ENCODE measurements at places on chromosomes 6 and 20.

- no peak for DNase-seq
These were observed 9.9 kb downstream of the PROCR start for GRCh38 chr20:35181731-35182130.

DNA sequence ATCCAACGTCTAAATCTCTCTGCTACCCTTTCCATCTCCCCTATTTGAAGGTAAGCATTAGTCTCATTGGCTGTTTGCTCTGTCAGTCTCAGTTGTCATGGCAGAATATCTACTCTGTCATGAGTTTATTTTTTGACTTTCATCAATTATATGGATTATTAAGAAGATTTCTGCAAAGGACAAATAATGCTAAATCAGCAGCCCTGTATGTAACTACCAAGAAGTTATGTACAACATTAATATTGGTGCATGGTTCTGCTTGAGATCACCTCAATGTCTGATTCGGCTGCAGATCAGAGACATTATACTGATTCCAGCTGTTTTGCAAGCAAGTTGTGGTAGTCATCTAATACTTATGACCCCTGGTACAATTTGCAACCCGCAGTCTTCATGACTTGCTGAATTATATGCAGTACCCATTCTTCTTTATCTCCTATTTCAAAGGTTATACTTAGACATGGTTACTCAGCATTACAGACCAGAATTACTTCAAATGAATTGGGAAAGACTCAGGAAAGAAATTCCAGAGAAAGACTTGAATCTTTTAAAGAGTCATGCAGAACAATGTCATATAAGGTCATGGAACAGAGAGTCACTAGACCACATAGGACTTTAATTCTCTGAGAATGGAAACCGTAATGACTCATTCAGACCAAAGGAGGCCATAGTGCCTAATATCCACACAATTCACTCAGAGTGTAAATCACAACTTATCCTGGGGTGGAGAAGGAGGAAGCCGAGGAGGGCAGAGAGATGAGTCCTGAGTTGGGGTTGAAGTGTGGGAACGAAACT, 201.4 kb downstream of the IBTK start:
- DNase-seq = no peak

DNA sequence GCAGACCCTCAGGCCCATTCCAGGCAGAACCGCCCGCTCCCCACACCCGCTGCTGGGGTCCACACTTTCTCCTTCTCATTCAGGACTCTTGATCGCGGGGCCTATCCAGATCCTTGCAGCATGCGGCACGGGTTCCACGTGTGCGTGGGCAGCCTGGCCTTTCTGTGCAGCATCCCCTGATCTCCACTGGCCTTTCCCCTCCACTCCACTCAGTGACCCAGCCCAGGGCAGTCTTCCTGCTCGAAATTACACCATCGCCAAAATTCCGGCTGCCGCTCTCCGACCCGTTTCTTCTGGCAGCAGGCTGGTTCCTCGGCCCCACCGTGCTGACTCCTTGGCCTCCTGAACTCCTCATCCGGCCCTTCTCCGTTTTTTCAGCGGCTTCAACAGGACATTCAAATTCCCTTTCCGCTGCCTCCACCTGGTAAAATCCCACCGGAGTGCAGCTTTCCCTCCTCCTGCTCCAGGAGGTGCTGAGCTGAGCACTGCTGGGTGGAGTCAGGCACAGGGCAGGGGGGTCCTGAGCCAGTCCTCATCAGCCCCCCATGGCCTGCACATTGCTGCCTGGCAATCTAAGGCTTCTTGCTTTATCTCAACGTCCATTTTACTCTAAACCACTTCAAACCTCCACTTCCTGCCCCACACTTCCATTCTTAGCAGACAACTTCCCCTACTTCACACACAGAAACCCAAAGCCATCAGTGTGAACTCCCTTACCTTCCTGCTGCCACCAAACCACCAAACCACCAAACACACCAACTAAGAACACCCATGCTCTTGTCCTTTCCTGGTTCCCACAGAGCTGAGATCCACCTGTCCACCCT, 9.0 kb downstream of the SFT2D1 start:
- peak; percentile 43 for DNase-seq

DNA sequence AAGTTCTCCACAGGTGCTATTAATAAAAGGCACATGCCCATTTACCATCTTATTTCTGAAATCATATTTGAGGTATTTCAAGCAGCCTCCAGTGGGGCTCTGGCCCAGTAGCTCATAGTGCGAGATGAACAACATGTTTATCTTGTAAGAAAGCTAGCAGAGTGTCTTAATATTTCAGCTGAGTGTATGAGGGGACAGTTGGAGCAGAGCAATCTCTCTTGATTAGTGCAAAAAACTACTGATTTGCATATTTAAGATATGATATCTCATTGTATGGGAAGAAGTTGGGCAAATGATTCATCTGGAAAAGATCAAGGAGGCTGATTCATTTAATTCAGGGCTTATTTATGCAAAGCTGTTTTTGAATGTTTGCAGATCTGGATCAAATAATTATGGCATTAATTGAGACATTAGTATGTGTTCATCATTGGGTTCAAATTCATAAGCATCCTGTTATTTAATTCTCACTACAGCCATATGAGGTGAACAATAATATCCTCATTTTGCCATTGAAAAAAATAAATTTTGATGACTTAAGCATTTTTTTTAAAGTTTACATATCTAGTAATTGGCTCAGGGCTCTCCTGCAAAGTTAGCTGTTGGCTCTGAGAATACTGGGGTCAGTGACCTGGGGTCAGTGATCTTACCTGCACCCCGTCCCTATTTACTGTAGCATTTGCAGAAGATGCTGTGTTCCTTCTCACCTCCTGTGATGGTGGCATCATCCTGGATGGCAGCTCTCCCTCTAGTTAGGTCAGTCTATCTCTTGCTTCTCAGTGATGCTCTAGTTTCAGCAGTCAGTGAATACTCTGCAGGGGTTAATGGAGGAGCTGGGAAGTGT, 24.1 kb upstream of the GCLC start:
- DNase-seq = no peak

DNA sequence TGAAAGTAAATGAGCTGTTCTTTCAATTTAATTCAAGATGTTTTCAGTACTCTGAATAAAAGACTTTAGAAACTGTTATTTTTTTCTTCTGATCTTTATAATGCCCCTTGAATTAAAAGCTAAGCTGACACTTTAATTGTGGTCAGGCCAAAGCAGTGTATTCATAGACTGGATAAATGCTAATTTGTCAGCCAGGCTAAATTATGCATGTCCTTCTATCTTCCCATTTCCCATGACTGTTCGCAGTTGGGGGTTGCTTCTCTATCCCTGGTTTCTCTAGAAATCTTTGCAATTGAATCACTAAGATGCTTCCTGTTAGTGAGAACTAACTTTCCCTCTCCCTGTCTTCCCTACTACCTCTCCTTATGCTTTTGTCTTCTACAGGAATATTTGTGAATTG, 396.2 kb downstream of the RFPL4B start:
- DNase-seq = no peak

DNA sequence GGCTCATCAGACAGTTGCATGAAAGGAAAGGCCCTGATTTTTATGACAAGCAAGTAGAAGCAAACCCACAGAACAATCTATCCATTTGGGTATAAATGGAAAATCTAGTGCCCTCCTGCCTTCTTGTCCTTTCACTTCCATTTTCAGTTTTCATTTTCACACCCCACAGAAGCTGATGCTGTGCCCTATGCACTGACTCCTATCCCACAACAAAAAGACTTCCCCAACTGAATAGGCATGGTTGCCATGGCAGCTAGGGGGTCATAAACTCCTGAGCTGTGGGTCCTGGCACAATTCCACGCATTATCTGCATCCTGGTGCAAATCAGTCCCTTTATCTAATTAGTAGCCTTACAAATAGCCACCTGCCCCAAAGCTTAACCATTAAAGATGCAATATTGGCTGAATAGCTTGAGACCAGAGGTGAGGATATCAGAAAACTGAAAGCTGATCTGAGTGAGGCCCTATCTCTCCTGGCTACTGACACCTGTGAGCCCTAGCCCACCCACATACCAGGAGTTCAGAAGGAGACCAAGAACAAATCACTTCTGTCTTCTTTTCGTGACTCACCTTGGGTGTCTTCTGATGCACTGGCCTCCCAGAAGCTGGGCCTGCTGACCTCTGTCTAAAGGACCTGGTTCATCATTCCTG, 34.9 kb upstream of the HEY2 start:
- no peak for DNase-seq

GRCh38 chr6:134458857-134459657, 141.1 kb upstream of the SGK1 start:
- DNase-seq = no peak

GRCh38 chr6:45480752-45481415, 103.2 kb upstream of the SUPT3H start:
- no peak for DNase-seq

- DNase-seq = no peak
These were observed 17.6 kb upstream of the SERPINB9 start for GRCh38 chr6:2920671-2921112.

DNA sequence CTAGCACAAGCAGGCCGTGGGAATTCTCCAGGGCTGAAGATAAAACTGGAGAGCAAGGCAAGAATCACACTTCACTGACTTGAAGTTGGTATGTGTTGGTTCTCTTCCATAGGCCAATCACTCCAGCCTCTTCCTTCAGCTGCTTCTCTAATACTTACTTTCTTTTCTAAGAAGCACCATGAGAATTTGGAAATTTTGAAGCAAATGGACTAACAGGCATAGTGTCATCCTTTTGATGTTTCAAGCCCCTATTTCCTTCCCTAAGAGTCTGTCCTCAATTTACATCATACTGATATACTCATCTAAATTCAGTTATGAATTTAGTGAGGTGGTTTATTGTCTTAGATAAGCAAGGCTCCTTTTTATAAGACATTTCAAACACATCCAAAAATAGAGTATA, 24.0 kb downstream of the SLC26A8 start:
- no peak for DNase-seq

DNA sequence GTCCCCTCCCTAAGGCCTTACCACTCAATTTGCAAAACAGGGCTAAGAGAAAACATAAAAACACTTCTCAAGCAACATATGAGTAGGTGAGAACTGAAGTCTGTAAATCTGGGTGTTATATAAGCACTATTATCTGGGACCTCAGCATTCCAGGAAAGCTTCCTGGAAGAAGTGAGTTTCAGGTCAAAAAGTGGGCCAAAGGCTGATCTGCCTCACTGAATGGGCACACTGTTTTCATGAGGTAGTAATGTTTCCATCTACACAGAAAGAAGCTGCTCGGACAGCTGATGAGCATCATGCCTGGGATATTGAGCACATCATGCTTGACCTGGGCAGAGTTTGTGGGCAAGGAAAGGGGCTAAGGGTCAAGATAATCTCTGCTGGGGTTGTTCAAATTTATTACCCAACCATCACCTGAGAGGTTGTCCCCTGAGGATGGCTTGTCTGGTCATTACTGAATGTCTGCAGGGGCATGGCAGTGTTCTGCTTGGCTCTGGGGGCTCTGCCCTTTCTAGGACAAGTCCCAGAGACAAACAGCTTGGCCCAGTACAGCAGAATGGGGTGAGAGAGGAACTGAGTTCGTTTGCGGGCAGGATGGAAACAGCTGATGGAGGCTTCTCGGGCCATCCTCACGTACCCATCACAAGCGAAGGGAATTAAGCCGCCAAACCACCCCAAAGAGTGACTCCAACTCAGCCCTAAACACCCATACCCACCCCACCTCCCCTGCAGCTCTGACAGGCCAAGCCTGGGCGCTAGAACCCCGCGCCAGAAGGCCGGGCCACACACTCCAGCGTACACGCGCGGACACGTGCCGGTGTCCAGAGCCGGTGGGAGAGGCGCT, 1.2 kb upstream of the SYNJ2 start:
- DNase-seq = no peak

DNA sequence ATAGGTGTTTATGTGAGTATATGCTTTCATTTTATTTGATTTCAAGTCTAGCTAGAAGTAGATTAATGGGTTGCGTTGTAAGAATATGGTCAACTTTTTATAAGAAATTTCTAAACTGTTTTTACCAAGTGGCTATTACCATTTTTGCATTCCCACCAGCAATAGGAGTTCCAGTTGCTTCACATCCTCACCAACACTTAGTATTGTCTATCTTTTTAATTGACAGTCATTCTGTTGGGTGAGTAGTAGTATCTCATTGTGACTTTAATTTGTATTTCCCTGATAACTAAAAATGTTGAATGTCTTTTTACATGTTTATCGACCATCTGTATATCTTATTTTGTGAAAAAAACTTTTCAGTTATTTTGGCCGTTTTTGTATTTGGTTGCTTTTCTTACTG, 135.3 kb downstream of the AKAP7 start:
- DNase-seq = no peak

- no peak for DNase-seq
These were observed 861.1 kb downstream of the DHX35 start for GRCh38 chr20:39823224-39823623.

DNA sequence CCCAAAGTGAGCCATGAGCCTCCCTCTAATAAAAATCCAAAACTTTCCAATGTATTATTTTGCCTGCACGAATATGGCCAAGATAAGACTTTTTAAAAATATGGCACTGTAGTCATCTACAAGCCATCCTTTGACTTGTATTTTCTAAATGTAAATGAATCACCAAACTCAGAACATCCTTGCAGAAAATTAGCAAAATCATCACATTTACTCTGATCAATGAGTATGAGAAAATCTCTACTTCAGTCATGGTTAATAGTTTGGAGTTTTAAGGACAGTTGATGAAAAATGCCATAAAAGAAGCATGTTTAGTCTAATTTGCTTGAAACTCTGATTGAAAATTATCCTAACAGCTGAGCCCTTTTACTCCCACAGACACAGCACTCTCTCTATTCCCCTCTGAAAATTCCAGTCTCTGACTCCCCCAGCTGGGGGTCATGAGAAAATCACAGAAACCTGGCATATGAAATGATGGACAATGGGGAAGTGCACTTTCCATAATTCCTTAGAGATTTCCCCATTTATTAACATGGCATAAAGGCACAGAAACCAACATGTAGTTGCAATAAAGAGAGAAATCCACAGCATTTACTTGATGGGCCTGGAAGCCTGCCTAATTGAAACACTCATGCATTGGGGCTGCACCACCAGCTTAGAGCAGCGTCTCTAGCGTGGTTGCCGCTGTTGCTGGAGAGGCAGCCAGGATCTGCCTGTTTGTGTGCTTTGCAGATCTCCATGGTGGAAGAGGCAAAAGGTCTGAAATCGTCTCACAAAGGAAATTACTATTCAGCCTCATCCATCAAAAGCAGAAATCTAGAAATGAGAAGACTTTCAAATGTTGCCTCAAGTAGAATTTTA, 214.0 kb downstream of the WDR27 start:
- no peak for DNase-seq

DNA sequence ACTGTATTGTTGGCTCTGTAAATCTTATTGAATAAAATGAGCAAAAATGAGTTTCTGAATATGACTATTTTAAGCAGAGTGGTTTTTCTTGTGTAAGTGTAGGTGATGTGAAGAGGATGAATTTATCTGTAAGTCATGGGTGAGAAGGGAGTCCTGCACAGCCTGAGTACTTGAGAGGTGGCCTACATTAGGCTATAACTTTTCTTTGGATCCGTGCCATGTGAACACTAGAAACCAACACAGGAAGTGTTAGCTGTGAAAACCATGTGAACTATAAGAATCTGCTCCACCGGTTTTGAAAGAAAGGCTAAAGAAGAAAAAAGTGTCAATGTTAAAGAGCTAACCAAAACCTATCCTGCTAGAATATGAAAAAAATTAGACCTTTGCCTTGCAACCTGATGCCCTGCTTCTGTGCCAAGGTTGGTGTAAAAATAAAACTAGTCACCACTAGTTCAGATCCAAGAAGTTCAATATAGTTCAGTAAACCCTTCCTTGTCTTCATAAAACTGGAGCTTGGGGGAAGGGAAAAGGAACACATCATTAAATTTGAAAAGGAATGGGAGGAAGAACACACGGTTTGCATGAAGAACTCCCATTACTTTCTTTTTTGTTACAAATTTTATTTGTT, 21.3 kb downstream of the PLCB1 start:
- DNase-seq = peak; percentile 7

- DNase-seq = no peak
These were observed 341.3 kb downstream of the SMOC2 start for GRCh38 chr6:168782187-168782751.
